SHP77 treated with DMSO at 0.1 percent for 48 hours (cell line): ENCODE measurements at places on chromosomes 4 and X.

- DNase-seq = no peak
These were observed 159.2 kb downstream of the SPRY1 start for GRCh38 chr4:123555807-123556273.

DNA sequence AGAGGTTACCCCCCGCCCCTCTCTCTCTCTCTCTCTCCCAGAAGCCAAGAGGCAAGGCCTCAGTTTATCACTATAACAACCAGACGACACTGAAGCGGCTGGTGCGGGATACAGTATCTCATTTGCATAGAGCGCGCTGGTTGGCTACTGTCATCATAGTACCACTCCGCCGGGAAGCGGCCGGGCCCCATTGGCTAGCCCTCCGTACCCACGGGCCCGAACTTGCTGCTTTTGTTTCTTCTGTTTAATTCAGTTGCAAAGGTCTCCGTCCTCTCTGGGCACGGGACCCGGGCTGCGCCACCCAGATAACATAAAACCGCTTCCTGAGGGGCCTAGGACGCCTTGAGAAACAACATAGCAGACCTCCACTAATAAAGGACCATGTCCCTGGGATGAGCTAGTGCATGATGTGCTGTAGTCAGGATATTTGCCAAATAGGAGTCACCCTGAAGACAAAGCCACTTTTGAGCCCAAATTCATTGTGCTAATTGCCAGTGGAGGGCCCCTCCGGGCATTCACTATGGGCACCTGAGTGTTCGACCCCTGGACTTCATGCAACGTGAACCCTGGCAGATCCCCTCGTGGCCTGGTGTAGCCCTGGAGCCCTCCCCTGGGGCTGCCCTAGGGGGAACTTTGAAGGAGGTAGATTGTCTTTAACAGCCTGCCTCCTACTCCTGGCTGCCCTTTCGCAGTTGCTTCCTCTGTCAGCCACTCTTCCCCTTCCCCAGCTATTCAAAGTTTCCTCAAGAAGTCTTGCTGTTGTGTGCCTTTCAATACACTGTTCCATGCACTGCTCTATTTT, at the start of gene PCYT1B:
PCYT1B (minus strand) TSS at position 91 of the 802 bp plus-strand sequence. CDS start 242 bp downstream, outside the sequence.
- DNase-seq = peak; percentile 63

DNA sequence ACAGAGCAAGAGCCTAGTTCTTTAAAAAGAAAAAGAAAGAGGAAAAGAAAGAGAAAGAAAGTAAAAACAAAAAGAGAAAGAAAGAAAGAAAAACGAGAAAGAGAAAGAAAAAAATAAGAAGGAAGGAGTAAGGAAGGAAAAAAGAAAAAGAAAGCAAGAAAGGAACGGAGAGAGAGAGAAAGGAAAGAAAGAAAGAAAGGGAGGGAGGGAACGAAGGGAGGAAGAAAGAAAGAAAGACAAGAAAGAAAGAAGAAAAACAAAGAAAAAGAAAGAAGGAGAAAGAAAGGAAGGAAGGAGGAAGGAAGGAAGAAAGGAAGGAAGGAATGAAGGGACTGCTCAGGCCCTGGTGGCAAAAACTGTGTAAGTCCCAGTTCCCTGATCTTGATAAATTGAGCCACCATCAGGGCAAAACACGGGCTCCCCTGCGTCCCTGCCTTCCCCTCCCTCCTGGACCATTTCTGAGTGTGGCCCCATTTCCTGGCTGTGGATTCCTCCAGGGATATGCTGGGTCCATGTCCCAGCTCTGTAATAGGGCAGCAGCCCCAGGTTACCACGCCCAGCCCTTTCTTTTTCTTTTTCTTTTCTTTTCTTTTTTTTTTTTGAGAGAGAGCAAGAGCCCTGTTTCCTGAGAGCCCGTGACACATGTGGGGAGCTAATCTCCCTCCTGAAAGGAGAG, 44.8 kb downstream of the SHOX start:
- DNase-seq = no peak

GRCh38 chr4:33065749-33066148, 2345.6 kb downstream of the PCDH7 start:
- DNase-seq = no peak

DNA sequence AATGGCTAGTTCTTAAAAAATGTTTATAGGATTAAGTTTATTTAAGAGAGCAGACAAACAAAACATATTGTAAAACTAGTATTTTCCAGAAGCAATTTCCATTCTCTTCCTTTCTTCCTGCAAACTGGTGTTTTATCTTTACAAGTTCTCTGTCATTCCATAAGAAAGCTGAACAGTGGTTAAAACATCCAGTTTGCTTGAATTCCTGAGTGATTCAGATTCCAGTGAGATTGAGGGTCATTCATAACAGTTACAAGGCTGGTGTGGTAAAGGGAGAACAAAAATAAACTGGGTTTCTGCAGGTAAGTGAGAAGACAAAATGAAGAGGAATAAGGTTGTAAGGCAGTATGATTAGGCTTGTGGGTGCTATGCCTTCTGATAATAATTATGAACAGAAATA, 544.8 kb upstream of the DIPK2B start:
- no peak for DNase-seq

DNA sequence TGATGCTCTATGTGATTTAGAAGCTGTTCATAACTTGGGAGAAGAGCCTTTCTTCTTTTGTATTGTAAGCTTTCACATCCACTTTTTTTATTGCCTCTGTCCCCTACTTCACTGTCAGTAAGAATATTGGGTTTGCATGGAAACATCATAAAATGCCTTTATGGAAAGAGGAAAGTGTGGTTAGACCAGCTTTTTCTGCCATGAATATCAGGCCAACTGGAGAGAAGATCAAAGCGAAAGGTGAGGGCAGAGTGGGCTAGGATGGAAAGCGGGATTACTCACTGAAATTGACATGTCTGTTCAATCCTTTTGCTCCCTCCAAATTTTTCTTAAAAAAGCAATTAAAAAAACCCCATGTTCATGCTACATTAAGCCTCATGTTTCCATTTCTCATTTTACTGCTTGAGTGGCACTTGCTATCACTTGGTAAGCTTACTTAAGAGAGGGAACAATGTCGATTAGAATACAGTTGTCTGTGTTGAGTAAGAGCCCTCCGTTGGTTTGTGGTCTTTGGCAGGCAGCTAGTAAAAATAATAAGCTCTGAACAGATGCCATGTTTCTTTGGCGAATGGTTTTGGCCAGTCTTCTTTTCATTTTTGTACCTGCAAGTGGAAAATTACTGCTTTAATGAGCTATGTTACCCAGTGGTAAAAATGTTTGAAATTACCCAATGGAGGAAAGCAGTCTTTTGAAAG, 35.9 kb downstream of the SUPT20HL1 start:
- DNase-seq = no peak
